ENCODE measurements at places on chromosomes 6 and 20.
A peak's percentile ranks its signal among the peaks of the same experiment; 100 is the strongest.

DNA sequence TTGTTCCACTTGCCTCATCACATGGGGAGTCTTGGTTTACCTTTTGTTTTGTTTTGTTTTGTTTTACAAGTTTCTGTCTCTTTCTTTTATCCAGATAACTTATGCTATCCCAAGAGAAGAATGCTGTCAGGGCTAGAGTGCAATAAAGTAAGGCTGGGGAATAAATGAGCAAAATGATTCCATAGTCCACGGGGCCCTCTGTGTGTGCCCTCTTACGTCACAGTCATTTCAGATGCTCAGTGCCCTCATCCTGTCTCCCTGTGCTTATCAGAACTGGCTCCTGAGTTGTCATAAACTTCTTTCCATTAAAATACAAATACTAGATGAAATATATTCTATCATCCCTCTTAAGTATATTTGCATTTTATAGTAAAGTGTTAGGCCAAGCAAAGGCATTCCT, 30.8 kb upstream of the ENPP1 start:
- DNase-seq, result no peak

DNA sequence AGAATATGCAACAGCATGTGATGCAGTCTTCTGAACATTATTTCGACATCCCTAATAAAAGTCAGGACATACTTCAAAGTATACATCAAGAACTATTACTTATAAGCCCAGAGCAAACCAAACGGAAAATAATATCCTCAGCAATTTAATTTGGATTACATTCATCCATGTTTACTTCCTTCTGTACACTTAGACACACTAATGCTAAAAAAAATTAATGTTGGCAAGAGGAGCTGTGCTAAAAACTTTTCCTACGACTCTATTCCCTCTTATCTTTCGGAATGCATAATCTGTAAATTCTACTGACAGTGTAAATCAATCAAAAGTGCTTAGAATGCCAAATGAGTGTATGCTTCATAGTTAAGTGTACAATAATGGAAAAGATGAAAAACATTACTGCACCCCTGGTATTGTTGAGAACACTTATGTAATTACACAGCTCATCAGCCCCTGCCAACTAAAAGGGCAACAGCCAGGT, 301.2 kb upstream of the HSF2 start:
- DNase-seq, result no peak

DNA sequence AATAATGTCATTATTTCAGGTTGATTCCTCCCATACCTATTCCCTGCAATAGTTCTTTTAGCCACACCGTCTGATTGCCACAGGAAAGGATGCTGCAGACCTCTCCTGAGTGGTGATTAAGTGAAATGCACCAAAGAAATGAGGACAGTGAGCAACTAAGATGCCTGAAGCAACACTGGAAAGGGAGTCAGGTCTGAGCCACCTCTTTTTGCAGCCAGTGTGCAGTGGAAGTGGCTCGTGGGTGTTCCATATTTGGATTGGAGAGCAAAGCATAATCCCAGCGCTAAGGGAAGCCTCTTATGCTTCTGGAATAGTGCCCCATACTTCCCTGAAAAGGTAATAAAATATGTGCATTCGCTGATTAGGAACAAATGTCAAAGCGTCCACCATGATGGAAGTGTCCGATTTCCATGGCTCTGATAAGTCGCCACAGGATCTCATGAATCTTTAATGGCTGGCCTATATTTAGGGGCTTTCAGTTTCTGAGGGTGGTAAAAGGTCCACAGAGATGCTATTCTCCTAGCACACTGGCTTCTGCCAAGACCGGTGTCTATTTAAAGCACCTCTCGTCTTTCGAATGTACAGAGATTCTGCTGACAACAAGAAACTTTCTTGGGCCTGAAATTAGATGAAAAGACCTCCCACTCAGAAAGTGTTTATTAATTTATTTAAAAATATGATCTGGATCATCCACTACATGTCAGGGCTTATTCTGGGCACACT, 253.9 kb downstream of the SLC24A3 start:
- no peak for DNase-seq

GRCh38 chr6:168022488-168023321, 25.2 kb downstream of the KIF25 start:
- no peak for DNase-seq

GRCh38 chr6:153944201-153944600, 94.8 kb upstream of the OPRM1 start:
- DNase-seq, result no peak

DNA sequence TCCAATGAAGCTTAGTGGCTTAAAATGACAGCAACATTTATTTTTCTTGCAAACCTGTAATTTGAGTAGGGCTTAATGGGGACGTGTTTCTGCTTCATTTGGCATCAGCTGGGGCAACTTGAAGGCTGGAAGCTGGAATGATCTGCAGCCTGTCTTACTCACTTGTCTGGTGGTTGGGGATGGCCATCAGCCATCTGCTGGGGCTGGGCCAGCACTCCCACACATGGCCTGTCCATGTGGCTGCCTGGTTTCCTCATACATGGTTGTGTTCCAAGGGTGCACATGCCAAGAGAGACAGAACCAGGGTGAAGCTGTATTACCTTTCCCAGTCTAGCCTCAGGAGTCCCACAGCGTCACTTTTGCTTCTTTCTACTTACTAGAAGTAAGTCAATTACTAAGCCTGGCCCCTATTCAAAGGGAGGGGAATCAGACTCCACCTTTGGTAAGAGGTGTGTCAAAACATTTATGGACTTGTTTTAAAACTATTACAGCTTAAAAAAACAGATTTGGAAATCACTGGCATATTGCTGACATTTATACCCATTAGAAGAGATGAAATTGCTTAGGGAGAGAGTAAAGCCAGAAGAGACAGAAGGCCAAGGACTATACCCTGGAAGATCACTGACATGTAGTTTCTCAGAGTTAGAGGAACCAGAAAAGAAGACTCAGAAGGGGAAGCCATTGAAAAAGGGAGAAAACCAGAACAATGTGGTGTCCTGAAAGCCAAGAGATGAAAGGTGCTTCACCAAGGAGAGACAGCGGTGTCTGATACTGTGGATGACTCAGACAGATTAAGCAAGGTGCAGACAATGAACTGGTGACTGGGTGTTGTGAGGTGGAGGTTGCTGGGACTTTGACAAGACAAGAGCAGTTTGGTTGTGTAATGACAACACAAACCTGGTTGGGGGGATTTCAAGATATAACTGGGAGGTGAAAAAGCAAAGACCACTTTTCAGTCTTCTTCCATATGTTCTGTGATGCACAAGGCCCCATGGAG, 345.2 kb downstream of the GJA1 start:
- DNase-seq, result no peak

DNA sequence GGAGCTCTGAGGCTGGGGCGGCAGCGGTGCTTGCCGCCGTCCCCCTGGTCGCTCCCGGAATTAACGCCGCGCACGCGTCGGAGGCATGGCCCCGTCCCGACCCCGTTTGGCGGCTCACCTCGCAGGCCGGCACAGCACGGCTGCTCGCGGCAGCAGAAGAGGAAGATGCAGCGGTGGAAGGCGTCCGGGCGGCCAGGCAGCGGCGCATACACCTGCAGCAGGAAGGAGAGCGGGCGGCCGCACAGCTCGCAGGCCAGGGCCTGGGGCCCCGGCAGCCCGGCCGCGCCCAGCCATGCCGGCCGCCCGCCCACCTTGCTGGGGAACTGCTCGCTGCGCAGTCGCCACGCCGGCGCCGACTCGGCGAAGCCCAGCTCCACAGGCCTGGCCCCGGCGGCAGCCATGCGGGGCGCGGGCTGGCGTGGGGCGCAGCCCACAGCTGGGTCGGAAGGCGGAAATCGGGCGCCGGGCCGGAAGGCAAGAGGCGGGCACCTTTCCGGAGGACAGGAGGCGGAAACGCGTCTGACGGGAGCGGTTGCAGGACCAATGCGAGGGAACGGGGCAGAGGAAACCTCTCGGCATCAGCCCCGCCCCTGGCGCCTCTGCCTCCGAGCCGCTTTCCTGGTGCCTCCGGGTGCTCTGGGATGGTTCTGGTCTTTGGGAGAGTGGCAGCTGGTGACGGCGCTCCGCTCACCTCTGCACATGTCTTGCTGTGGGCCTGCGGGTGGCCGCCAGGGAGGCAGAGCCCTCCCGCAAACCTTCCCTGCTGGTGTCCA, at the start of gene PDCD2:
Gene PDCD2, minus strand, starts transcription at position 457 of the 773 bp plus-strand sequence. Its CDS starts 56 bp downstream, at position 401.
- peak; percentile 85 for DNase-seq

All from stimulated activated CD8-positive, alpha-beta memory T cell treated with anti-CD3 and anti-CD28 coated beads, Interleukin-4, amount 100 ng/mL, for 4 hours (primary cell).